NCI-H1092 treated with DMSO at 0.1 percent for 48 hours (cell line): ENCODE measurements at places on chromosomes 16 and 17.

GRCh38 chr16:88669980-88670379, 7.1 kb upstream of the MVD start:
- no peak for DNase-seq

DNA sequence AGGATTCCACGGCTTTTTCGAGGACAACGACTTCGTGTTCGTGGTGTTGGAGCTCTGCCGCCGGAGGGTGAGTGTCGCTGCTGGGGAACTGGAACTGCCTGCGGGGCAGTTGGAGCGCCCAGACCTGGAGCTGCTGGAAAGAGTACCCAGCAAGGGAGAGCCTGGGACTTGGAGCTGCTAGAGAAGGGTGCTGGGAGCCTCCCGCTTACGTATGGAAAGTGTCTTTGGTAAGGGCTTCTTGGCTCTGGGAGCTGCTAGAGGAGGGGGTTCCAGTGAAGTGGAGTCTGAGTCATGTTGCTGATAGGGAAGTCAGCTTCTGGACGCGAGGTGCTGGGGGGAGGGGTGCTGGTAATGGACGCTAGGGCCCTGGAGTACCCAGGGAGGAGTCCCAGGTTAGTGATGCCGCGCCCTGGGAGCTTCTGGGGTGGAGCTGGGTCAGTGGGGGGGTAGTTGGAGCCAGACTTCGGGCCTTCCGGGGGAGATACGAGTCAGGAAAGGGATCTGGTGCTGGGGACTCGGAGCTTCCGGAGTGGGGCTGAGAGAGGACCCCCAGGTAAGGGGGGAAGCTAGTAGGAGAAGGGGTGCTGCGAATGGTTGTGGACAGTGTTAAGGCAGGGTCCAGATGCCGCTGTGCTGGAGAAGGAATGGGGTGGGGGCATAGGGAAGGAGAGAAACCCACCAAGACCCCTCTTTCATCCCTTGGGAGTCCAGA, 741 bp downstream of the PLK1 start:
- peak; percentile 17 for DNase-seq

GRCh38 chr17:60971515-60972369, 294.1 kb downstream of the BCAS3 start:
- peak; percentile 20 for DNase-seq

DNA sequence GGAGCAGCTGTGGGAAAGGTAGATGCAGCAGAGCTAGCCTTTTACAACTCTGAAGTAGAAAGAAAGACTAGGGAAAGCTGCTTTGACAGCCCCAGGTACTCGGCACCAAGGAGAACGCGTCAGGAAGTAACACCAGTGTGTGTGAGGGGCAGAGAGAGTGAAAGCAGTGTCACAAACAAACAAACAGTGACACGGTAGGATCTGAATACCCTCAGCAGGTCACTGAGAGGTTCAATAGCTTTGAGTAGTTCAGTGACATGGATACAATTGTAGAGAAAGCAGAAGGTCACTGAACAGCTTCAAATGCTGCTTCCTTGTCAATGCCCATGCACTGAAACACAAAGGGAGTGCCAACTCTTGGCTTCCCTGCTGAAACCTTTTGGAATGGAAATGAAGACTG, 150.3 kb upstream of the C17orf78 start:
- no peak for DNase-seq

GRCh38 chr16:30760577-30761426, 1.1 kb downstream of the CFAP119 start:
- DNase-seq = no peak

DNA sequence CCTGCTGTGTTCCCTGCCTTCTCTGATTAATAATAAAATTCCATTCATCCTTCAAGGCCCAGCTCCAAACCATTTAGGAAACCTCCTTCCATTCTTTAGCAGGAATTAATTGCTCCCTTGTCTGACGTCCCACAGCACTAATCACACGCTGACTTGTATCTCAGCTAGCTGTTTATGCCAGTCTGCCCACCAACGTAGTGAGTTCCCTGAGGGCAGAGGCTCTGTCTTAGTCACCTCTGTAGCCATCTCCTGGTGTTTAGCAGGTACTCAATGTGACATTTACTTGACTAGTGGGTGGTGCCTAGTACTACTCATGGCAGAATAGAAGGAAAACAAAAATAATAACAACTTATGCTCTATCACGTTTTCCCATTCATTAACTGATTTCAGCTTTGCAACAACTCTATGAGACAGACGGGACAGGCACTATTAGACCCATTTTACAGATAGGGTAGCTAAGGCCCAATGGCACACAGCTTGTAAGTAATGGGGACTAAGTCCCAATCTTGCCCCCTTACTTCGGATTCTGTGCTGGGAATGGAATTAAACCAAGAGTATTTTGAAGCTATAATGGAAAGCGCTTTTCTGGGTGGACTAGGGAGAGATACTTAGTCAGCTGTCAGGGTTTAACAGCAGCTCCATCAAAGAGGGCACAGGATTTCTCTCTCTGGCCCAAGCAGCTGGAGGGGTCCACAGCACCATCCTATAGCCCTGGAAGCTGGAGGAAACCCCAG, 931 bp upstream of the WIPF2 start:
- DNase-seq = no peak

DNA sequence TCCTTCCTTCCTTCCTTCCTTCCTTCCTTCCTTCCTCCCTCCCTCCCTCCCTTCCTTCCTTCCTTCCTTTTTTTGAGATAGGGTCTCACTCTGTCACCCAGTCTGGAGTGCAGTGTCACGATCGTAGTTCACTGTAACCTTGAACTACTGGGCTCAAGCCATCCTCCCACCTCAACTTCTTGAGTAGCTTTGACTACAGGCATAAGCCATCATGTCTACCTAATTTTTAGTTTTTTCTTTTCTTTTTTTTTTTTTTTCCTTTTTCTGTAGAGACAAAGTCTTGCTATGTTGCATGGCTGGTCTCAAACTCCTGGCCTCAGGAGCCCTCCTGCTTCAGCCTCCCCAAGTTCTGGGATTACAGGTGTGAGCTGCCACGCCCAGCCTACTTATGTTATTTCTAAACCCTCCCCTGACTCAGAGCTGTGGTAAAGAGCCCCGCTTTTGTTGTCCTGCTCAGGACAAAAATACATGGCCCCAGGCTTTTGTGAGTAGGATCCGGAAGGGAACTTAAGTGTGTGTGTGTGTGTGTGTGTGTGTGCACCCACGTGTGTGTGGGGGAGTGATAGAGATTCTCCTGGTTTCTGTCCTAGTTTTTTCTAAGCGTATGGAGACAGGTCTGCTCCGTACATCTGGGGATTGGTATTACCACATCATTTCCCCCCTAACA, 67.1 kb downstream of the PRKCB start:
- DNase-seq = no peak

DNA sequence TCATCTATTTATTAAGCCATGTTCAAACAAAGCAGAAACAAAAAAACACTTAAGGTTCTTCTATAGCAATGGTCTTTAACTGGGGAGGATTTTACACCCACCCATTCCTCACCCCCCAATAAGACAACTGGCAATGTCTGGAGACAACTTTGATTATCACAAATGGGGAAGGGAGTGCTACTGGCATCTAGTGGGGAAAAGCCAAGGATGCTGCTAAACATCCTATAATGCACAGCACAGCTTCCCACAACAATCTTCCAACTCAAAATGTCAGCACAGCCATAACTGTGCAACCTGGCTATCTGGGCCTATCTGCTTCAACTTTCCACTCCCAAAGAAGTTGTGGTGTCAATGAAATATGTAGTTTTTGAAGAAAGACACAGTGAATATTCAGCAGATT, 1044.4 kb downstream of the CDH8 start:
- no peak for DNase-seq

GRCh38 chr16:11670171-11671131, 2.2 kb downstream of the SNN start:
- no peak for DNase-seq

GRCh38 chr17:6473128-6473767, 29.0 kb downstream of the PIMREG start:
- peak; percentile 27 for DNase-seq

DNA sequence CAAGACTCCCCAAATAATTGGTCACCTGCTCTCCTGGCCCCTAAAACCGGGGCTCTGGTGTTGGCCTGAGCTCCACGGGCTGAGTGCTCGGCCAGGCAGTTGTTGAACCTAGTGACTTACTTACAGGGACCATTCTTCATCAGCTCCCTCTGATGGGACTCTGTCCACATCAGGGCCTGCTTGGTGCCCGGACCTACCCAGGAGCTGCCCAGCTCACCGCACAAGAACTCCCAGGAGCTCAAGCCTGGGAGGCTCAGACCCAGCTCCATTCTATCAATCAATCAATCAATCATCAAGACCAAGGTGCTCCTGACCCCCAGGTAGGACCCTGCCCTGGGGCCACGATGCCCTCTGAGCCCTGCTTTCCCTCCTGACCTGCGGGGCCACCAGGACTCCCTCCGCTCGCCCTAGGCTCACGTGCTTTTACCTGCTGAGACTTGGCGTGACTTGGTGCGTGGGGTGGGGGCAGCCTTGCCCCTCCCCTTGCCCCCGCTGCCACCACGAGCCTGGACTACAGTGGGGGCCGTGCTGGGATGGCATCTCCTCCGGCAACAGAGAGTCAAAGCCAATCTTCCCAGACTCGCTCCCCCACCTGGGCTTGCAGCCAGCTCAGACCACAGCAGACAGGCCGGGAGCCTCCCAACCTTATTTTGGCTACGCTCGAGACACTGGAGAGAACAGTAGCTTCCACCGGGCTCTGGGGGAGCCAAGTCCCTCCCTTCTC, 15.7 kb downstream of the IL34 start:
- DNase-seq = no peak

DNA sequence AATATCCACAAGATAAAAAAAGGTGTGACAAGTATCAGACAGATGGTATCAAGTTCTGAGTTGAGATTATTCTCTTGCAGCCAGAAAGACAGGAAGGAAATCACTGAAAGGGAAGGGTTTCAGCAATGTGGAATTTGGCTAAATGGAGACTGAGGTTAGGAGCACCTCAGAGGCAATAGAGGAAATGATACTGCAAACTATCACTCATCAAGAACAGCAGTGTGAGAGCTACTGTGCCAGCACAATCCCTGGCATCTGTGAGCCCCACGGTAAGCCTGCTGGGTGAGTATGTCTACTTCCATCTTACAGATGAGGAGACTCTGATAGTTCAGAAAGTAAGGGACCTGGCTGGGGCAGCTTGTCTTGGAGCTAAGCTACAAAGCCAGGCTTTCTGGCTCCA, 162.0 kb downstream of the SALL1 start:
- no peak for DNase-seq

GRCh38 chr17:14452856-14453255, 152.0 kb downstream of the HS3ST3B1 start:
- no peak for DNase-seq
